Glutamatergic neuron (in vitro differentiated cells): ENCODE measurements at places on chromosomes 11 and 22. TPM values are rescaled to one million over a fixed set of nuclear protein-coding genes. Genes with fewer than 3 reads are reported as not detected.

GRCh38 chr11:94885133-94885532, 88.2 kb downstream of the CWC15 start:
- H3K4me3 ChIP-seq, result no peak overlapping the region
- no peak for DNase-seq
- no peak overlapping the region for H3K27ac ChIP-seq

DNA sequence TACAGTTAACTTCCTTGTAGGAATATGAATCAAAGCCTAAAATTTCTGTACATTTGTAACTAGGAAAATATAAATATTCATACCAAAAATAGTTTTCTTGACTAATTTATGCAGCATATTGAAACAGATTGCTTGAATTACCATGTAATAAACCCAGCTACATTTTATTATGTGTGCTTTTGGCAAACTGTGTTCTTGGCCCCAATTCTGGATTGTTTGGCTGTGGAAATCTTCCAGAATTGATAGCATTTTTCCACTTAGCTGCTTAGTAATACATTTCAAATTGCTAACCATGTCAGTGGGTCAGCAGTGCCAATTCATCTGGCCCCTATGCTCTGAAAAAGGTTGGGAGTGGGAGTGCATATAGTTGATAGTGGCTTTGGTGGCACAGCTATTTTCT, 32.3 kb downstream of the PDHX start:
- DNase-seq, result no peak
- H3K27me3 ChIP-seq, result no peaks in the 10 kb centered on the region
- H3K27ac ChIP-seq, result no peak overlapping the region
- no peak overlapping the region for H3K4me3 ChIP-seq
- H3K4me1 ChIP-seq, result peaks cover under 1% of the 10 kb centered on the region

DNA sequence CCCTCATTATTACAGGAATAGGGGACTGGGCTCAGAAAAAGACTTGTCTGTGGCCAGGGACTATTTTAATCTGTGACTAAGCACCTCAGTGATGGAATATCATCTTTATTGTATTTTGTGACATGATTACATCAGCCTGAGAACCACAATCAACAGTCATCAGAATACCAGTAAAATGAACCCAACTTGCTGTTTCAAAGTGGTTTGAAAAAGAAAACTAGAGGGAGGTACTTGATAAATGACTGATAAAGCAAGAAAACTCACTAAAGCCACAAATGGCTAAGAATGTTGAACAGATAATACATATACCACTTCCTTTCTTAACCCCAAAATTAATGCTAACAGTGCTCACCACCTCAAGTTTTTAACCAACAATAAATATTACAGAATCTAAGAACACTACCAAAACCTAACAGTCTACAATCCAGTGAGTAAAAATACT, 155.7 kb downstream of the ATG16L2 start:
- H3K27ac ChIP-seq, result no peak overlapping the region
- H3K27me3 ChIP-seq, result no peaks in the 10 kb centered on the region
- peaks cover 13% of the 10 kb centered on the region for H3K36me3 ChIP-seq
- no peak for DNase-seq

Gene PDE2A
- total RNA-seq, result 16.9 TPM

DNA sequence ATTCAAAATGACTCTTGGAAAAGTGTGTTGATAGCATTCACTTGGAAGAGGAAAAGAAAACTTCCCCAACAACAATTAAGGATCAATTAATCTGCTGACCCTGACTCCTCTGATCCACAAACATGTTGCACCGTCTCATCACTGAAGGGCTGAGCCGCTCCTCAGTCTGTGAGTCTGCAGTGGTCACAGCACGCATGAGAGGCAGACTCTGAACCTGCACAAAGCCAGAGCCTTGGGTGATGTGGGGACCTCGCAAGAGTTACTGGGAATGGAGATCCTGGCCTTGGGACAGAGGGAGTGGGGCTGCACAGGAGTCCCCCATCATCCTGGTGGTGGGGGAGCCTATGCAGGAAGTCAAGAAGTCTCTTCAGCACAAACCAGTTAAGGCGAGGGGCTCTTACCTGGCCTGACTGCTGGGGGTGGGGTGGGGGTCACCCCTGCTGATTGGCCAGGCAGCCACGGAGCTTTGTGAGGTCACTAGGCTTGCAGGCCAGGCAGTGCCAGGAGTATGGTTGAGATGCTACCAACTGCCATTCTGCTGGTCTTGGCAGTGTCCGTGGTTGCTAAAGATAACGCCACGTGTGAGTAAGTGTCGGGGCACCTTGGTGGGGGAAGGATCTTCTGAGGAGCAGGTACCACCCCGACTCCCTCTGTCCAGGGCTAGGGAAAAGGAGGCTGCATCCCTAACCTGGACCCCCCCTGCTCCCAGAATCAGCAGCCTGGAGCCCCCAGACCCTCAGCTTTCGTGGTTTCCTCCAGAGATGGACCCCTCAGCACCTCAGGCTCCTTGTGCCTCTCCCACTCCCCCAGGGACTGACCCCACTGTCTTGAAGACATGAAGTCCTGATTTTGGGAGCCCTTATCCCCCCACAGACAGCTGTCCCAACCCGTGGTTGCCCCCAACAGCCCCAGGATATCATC, at the start of gene ACR:
Gene ACR (plus strand): TSS at position 477 of the 921 bp plus-strand sequence. CDS start 32 bp downstream, at position 509.
- H3K27ac ChIP-seq, result no peak within 1 kb of the TSS
- no peaks in the 10 kb centered on the region for H3K36me3 ChIP-seq
- no peak within 1 kb of the TSS for H3K4me3 ChIP-seq
- H3K4me1 ChIP-seq, result no peaks in the 10 kb centered on the region
- no peak for DNase-seq

Gene LBHD1
- 4.6 TPM for total RNA-seq

DNA sequence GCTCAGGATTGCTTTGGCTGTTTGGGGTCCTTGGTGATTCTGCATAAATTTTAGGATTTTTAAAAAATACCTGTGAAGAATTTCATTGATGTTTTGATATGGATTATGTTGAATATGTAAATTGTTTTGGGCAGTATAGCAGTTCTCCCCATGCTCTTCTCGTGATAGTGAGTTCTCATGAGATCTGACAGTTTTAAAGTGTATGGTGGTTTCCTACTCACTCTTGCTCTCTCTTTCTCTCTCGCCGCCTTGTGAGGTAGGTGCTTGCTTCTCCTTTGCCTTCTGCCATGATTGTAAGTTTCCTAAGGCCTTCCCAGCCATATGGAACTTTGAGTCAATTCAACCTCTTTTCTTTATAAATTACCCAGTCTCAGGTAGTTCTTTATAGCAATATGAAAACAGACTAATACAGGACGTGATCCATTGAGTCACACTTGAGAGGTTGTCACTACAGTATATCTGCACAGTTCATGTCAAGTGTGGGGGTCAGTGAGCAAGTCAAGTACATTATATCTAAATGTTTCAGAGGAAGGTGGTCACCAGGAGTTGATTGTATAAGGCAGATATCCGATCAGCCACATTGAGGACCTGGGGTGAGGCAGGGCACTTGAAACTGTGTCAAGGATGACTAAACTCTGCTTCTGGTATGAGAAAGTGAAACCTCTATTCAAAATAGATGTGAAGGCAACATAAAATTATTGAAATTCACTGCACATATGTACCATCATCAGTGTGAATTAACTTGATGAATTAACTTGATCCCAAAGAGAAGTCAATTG, 70.7 kb upstream of the CCDC179 start:
- H3K27me3 ChIP-seq, result no peaks in the 10 kb centered on the region
- no peak for DNase-seq
- no peak overlapping the region for H3K4me3 ChIP-seq
- no peaks in the 10 kb centered on the region for H3K4me1 ChIP-seq

DNA sequence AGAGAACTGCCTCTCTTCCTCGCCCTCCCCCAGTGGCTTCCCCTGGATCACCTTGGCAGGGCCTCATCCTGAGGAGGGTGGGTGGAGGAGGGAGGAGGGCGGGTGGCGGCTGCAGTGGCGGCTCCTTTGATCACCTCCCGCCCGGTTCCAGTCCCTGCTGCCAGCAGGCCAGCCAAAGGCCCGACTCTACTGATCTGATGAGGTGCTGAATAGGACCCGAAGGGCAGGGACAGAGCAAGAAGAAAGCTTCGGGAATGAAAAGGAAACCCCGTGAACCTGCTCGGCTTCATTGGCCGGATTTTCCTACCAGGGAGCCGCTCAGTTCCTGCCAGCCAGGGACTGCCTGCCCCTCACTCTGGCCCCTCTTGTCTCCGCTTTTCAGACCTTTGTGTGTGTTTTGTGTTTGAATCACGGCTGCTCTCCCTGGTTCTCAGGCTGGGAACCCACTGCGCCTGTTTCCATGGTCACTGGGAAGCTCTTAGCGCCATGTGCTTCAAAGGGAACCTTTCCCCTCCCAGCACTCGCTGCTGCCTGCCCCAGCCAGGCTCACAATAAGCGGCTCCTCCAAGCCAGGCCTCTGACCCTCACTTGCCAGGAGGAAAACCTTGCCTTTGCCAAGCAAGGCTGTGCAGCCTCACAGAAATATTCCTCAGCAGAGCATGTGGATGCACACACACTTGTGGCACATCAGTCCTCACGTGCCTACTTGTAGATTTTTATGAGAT, 56.8 kb downstream of the C22orf31 start:
- H3K4me3 ChIP-seq, result peak overlapping the region; percentile 77
- peak; percentile 55 for DNase-seq
- peaks cover 13% of the 10 kb centered on the region for H3K4me1 ChIP-seq
- H3K27ac ChIP-seq, result peak overlapping the region; percentile 73

DNA sequence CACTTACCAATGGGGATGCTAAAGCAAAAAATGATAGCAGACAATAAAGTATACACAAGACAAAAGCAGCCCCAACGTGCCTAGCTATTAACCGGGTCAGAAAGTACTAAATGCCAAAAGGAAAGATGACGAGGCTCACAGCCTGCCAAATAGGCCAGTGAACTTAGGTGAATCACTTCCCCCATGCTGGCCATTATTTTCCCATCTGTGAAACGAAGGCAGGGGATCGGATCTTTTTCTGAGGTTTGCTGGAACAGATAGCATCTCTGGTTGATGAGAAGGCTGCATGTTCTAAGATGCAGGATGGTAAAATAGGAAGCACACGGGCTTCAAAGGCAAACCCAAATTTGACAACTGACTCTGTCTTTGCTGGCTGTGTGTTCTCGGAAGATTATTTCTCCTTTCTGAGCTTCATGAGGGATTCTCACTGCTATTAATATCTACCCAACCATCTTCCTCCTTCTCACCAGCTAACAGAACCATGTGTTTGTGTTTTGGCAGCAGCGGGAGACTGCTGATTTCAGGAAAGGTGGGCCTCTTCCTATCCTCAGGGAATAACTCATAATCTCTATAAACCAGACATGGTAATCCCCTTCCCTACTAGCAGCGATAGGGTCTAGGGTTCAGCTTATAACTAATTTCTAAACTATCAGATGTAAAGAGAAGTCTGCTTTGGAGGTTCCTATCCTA, 390.7 kb downstream of the LARGE1 start:
- no peak overlapping the region for H3K4me3 ChIP-seq
- no peaks in the 10 kb centered on the region for H3K36me3 ChIP-seq
- DNase-seq, result no peak
- no peak overlapping the region for H3K27ac ChIP-seq

GRCh38 chr11:120125024-120125423, 12.9 kb downstream of the TRIM29 start:
- peaks cover 1% of the 10 kb centered on the region for H3K4me1 ChIP-seq
- no peak for DNase-seq
- H3K36me3 ChIP-seq, result no peaks in the 10 kb centered on the region
- H3K4me3 ChIP-seq, result no peak overlapping the region
- H3K27ac ChIP-seq, result no peak overlapping the region

DNA sequence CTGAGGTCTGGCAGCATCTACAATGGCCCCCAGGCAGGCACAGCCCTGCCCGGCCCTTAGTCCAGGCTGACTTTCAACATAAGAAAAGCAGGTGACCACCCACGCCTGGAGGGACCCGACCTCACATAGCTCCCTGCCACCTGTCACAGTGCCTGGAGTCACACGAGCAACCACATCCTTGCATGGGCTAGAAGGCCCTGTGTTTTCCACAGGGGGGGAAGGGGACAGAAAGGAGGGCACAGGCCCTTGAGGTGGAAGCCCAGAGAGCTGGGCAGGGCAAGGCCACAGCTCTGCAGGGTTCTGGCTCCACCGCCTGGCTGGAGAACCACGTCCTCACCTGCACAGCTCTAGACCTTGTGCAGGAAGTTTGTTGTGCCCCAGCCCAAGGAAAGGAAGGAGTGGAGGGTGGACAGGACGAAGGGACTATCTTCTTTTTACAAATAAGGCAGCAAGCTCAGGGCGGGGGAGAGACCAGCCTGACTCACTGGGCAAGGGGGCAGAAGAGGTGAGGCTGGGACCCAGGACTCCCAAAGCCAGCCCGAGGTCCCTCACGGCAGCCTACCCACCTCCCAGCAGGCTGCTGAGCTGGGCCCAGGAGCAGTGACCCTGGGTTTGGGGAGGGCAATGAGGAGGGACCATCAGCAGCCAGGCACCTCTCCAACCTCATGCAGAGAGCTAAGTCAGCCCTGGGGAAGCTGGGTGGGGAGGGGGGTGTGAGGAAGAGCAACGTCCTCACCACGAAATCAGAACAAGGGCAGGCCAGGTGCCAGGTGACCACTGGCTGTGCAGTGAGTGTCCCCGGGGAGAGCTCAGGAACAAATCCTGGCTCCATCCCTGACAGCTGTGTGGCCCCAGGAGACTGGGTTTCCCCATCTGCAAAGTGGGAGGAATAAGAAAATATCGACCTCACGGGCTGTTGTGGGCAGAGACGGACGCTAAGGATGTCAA, 4.3 kb downstream of the C1QTNF6 start:
- H3K27ac ChIP-seq, result no peak overlapping the region
- peaks cover 3% of the 10 kb centered on the region for H3K27me3 ChIP-seq
- peaks cover 2% of the 10 kb centered on the region for H3K4me1 ChIP-seq
- no peaks in the 10 kb centered on the region for H3K36me3 ChIP-seq

Gene BLID
- not detected for total RNA-seq

DNA sequence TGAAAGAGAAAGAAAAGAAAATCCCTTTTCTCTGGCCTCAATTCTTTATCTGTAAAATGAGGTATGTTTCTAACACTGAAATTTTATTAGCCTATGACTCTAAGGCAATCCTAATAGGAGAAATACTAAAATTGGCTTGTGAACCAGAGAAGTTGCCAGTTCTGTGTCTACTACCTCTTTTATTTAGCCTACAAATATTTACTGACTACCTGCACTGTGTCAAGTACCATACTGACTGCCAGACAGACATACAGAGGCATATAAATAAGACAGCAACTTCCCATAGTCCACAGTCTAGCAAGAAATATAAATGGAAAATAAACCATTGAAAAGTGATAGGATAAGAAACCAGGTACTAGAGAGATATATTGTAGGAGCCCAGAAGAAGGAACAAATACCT, 2.4 kb upstream of the SOX6 start:
- no peak overlapping the region for H3K27ac ChIP-seq
- DNase-seq, result no peak
- H3K36me3 ChIP-seq, result no peaks in the 10 kb centered on the region
- no peaks in the 10 kb centered on the region for H3K4me1 ChIP-seq

Gene PRR33
- total RNA-seq, result not detected

Gene ADORA2A
- 15.9 TPM for total RNA-seq
